ENCODE measurements at places on chromosomes 12 and 14. TPM values are rescaled to one million over a fixed set of nuclear protein-coding genes. Genes with fewer than 3 reads are reported as not detected.

- no peak for DNase-seq
Measured at GRCh38 chr12:4293299-4293965, 19.9 kb downstream of the CCND2 start.

The LPAR5 gene
- not detected for total RNA-seq

The MYF5 gene
- not detected for total RNA-seq

The CCDC175 gene
- total RNA-seq = not detected

DNA sequence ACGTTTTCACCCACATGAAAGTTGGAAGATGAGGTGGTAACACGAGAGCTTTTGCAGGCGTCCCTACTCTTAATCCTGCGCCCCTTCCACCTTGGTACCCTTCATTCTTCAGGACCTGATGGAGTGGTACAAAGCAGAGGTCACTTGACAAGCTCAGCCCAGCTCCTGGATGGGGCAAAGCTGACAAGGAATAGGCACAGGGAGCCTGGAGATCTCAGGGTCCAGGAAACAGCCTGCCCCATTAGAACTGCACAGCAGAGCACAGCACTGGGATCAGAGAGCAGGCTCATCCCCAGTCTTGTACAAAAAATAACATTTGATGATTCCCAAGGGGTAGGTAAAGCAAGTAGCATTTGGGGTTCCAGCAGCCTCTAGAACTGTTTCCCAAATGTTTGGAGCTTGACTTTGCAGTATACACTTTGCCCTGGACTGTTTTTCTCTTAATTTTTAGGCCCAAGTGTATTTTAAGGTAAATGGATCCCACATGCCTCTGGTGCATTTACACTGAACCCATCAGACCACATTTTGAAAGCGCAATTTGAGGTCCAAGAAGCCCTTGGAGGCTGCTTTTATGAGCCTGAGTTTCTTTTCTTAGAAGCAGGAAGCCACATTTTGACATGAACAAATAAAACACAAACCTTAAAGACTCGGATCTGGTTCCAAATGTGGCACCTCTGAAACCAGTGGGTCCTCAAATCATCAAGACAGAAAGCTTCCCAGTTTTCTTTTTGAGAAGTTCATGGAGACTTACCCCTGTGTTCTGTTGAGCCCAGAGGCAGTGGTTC lies 633 bp downstream of the TC2N start:
- no peak for DNase-seq

The PKP2 gene
- 6.1 TPM for total RNA-seq

DNA sequence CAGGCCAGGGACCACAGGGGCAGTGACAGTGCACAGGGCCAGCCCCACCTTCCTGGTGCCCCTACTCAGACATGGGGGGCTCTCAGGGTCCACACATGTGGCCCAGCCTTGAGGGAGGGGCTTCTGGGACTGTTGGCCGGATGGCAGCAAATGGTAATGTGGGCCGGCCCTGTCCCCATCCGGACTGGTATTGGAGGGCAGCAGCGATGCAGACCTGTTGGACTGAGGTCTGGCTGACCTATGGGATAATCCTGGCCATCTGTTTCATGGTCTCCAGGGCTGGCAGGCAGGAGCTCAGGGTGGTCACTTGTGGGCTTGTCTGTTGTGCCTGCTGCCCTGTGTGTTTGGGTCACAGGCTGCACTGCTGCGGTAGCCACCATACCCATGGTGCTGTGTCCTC lies 387.5 kb downstream of the TMEM121 start:
- DNase-seq = no peak

DNA sequence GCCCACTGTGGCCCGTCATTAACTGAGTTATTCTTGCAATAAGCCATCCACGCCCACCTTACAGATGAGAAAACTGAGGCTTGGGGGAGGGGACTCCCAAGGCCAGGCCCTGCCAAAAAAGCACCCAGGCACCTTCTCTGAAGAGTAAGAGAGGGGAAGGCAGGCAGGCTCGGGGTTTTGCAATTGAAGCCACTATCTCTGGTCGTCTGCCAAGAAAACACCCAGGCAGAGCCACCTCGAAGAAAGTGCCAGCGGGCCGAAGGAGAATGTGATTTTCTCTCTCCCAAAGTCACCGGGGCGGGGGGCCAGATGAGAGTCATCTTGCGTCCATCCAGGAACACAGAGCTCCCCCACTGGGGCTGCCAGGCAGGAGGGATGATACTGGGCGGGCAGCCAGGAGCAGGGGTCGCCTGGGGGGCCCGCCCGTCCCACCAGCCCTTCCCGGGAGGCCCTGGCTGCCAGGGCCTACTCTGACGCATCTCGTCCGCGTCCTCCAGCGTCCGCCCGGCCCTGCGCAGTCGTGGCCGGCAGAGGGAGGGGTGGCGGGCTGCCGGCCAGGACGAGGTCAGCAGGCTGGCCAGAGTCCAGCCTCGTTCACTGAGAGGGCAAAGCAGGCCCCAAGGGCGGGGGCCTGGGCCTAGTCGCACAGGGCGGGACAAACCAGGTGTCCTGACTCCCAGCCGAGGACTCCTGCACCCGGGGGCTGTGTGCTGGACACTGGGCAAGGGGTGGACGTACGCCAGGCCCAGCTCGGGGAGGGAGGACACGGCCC lies 74.3 kb downstream of the RFLNA start:
- peak; percentile 86 for DNase-seq

Data from H4 (cell line).